Colonic mucosa (tissue), 4 donors: ENCODE measurements at places on chromosomes 7 and 10. TPM values are rescaled to one million over a fixed set of nuclear protein-coding genes. Genes with fewer than 3 reads are reported as not detected.

DNA sequence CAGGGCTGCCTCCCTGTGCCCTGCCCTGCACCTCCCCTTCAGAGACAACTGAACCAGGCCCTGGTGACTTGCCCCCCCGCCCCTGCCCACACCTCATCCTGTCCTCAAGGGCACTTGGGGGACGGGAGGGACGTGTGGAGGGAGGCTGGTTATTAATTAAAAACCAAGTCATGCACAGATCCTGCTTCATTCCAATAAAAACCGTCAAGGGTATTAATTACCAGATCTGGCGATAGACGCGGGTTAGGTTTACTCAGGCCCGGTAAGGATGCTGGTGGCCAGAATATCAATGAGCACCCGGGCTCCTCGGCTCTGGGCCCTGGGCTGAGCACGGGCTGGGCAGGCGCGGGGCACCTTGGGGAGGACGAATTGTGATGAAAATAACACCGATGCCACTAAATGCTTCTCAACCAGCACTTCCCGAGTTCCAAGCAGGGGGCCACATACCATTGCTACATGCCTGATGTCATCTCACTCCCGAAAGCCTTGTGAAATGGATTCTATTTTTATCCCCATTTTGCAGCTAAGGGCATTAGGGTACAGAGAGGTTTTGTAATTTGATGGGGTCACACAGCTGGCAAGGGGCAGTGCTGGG is 24.5 kb upstream of the GTF2IRD1 start:
- no peak overlapping the region for H3K27ac ChIP-seq
- H3K4me3 ChIP-seq = no peak overlapping the region
- no peaks in the 10 kb centered on the region for H3K36me3 ChIP-seq
- H3K4me1 ChIP-seq = no peaks in the 10 kb centered on the region
- no peak for DNase-seq

- H3K36me3 ChIP-seq = no peaks in the 10 kb centered on the region
- no peak for DNase-seq
- no peak overlapping the region for H3K27ac ChIP-seq
- H3K4me1 ChIP-seq = no peaks in the 10 kb centered on the region
- H3K27me3 ChIP-seq = no peaks in the 10 kb centered on the region
These were observed 39.7 kb upstream of the HPS1 start for GRCh38 chr10:98486421-98486820.

DNA sequence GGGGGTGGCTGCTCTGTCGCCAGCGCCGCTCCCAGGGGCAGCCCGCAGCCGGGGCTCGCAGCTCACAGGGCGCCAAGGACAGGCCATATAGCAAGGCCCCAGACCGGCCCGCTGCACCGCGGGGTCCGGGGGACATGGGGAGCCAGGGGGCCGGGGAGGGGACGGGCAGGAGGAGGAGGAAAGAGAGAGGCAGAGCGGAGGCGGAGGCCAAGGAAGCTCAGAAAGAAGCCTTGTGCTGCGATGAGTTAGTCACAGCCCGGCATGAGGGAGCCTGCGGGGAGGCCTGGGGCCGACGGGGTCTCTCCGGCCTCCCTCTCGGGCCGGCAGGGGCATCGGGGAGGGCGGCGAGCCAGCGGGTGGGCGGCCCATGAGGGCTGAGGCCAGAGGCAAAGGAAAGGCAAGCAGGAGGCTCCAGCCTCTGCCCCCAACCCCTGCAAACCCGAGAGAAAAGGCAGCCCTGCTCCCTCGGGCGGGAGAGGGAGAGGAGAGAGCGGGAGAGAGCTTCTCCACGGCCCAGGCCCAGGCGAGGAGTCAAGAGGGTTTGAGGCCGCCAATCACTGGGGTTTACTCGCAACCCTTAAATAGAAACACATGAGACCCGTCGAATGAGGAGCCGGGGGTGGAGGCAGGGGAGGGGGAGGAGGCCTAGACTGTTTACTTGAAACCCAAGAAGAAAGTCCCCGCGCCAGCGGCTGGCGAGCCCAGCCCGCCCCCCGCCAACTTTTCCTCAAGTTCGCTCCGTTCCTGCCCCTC is 167.9 kb downstream of the NEURL1 start:
- H3K4me1 ChIP-seq = no peaks in the 10 kb centered on the region
- DNase-seq = peak; percentile 71
- H3K36me3 ChIP-seq = no peaks in the 10 kb centered on the region
- H3K27ac ChIP-seq = peak overlapping the region; percentile 82

Gene ACTA2
- 265 TPM for total RNA-seq

Gene SEMA3A
- total RNA-seq = 14.2 TPM

- peak; percentile 15 for DNase-seq
- H3K36me3 ChIP-seq = no peaks in the 10 kb centered on the region
- no peak overlapping the region for H3K4me3 ChIP-seq
- no peaks in the 10 kb centered on the region for H3K4me1 ChIP-seq
- no peaks in the 10 kb centered on the region for H3K27me3 ChIP-seq
These were observed 187.7 kb upstream of the SH2B2 start for GRCh38 chr7:102098986-102099385.

Gene FAM25C
- not detected for total RNA-seq

DNA sequence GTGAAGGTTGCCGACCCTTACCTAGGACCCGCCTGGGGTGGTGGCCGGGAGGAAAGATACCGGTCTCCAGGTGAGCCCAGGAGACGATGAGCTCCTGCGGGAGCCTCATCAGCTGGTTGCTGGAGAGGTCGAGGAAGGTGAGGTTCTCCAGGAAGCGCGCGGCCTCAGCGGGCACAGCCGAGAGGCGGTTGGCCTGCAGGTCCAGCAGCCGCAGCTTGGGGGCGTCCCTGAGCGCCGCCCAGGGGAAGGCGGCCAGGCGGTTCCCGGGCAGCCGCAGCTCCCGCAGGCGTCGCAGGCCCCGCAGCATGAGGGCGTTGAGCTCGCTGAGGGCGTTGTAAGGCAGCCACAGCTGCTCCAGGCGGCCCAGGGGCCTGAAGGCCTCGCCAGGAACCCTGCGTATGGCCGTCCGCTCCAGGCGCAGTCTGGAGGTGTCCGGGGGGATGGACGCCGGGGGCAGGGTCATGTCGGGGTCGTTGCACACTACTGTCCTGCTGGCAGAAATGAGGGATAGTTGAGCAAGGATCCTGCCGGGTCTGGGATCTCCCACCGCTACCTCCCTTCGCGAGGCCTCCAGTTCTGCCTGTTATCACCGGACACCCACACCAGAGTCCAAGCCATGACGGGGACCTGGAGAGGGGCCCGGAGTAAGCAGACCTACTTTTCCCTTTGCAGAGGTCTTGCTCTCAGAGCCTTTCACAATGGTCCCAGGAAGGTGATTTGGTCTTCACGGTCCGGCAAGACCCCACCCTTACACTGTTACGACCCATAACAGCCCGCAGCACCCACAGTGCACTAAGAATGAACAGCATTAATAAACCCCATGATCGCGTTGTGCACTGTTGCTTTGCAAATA is 3.9 kb downstream of the LRIT1 start:
- H3K36me3 ChIP-seq = no peaks in the 10 kb centered on the region
- no peak overlapping the region for H3K4me3 ChIP-seq
- H3K27ac ChIP-seq = no peak overlapping the region
- no peaks in the 10 kb centered on the region for H3K27me3 ChIP-seq
- no peaks in the 10 kb centered on the region for H3K4me1 ChIP-seq

DNA sequence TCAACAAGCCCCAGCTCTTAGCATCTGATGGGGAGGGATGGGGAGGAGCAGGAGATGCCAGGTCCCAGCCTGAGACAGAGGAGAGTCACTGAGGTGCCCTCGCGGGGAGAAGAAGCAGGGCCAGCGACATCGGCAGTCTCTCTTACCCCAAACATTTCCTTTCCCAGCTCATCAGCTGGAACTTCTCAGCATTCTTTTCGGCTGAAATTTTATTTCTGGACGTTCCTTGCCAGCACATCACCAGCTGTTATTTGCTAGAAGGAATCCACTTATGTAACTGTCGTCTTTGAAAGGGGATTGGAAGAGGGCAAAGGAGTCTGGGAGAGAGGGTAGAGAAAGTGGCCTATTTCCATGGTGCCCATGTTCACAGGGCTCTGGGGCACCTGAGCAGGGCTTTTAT is 101.0 kb upstream of the SHH start:
- no peak overlapping the region for H3K27ac ChIP-seq
- no peaks in the 10 kb centered on the region for H3K4me1 ChIP-seq
- no peaks in the 10 kb centered on the region for H3K36me3 ChIP-seq
